ENCODE measurements at places on chromosomes 1 and 21.

DNA sequence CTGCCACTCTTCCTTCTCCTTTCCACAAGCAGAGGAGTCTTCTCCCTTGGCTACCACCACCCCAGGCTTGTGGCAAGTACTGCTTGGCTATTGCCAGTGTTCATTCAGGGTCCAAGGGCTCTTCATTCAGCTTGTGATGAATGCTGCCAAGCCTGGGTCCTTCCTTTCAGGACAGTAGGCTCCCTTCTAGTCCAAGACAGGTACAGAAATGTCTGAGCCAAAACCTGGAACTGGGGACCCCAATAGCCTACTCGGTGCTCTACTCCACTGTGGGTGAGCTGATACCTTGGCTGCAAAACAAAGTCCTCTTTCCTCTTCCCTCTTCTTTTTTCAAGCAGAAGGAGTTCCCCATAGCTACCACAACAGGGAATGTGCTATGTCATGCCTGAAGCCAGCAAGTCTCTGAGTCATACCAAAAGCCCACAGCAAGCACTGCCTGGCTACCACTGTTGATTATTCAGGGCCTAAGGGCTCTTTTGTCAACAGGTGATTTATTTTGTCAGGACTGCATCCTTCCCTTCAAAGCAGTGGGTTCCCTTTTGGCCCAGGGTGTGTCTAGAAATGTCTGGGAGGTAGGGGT lies 268.9 kb downstream of the HHAT start:
- DNase-seq: no peak

GRCh38 chr1:226596531-226597165 lies 48.1 kb downstream of the STUM start:
- DNase-seq: no peak

- DNase-seq: peak; percentile 90
These were observed 36.9 kb upstream of the POU3F1 start for GRCh38 chr1:38083541-38083940.

DNA sequence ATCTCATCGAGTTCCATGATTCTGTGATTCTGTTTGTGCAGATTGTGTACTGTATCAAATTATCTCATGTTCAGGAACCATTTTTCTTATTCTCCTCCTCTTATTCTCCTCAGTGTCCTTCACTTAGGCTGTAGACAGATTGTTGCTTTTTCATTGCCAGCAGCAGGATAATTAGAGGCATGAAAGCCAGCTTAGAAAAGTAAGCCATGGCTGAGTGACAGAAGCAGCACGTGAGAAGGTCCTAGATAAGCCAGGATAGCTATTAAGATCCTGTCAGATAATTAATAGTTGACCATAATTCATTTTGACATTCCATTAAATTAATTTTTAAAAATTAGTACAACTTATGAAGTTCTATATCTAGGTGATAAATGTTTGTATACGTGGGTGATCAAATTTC lies 60.8 kb upstream of the PRKACB start:
- no peak for DNase-seq

DNA sequence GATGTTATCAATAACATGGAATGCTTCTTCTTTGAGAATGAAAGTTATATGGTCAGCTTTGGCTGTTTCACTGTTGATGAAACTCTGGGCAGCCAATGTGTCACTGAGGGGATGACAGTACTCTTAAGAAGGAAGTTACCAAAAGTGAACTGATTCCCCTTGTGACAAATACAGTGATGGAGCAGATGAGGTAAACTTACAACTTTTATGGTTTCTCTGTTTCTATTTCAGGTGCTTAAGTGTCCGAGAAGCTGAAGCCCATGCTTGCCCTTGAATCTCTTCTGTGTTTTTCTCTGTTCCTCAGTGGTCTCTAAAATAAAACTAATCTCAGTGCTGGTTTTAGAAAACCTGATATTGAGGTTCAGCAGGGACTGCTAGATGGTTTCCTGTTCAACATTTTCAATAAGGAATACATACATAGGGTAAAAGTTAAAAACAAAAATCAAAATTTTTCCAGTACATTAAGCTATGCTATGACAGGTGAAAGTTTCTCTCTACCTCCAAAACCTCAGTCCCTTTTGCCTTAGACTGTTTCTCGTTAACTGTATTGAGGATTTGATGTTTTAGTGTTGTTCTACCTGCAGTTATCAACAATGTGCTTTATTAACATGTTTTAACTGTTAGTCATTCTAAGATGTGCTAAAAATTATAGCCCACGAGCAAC lies 454.4 kb upstream of the ADGRL4 start:
- DNase-seq: no peak

Data from NCI-H345 (cell line).